ENCODE measurements at places on chromosomes 12 and 14.

DNA sequence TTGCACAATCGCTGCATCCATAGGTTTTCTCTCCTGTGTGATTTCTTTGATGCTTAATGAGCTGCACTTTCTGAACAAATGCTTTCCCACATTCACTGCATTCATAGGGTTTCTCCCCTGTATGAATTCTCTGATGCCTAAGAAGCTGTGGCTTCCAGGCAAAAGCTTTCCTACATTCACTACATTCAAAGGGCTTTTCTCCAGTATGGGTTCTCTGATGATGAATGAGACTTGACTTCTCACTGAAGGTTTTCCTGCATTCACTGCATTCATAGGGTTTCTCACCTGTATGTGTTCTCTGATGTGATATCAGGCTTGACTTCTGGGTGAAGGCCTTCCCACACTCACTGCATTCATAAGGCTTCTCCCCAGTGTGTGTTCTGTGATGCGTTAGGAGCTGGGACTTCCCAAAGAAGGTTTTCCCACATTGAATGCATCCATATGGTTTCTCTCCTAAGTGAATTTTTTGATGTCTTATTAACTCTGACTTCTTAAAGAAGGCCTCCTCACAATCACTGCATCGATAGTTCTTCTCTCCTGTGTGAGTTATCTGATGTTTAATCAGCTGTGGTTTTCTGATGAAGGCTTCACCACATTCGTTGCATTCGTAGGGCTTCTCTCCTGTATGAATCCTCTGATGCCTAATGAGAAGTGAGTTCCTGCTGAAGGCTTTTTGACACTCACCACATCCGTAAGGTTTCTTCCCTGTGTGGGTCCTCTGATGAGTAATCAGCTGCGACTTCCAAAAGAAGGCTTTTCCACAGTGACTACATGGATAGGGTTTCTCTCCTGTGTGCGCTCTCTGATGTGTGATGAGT is 30.3 kb downstream of the ZNF605 start:
- DNase-seq, result no peak

- no peak for DNase-seq
Observed at GRCh38 chr12:67647181-67647798, 1.3 kb upstream of the DYRK2 start.

DNA sequence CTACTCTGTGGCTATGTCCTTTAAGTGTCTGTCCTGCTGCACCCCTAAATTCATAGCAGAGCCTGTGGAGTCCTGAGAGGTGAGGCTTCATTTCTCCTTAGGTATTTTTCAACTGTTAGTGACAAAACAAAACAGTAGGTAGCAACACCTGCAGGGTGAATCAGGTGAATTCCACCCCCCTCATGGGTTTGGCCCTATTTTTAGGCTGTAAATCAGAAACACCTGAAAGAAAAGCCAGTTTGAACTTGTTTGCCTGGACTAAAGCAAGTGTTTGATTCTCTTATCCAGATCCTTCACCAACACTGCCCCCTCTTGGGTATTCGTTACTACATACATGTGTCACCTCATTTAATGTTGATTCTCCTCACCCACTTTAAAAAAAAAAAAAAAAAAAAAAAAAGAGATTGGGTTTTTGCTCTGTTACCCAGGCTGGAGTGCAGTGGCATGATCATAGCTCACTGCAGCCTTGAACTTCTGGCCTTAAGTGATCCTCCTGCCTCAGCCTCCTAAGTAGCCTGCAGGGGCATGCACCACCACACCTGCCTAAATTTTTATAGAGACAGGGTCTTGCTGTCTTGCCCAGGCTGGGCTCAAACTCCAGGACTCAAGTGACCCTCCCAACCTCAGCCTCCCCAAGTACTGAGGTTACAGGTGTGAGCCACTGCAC is 10.3 kb downstream of the TBPL2 start:
- DNase-seq, result no peak

DNA sequence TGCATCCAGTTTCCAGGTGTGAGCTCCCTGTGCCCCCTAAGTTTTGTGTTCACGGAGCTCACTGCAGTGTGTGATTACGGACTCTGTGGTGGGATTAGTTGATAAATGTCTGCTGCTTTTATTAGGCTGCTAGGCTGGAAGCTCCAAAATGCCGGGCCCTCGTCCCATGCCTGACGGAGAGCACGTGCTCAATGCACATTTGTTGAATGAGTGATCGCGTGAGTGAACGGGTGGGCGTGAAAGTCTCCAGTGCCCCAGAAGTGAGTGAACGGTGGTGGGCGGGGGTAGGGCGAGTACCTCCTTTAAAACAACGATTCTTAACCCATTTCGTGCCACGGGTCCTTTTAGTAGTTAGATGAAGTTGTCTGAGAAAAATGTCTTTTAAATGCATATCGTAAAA is 175.5 kb downstream of the AACS start:
- no peak for DNase-seq

- no peak for DNase-seq
Observed at GRCh38 chr14:54742492-54743350, 159.9 kb downstream of the GCH1 start.

DNA sequence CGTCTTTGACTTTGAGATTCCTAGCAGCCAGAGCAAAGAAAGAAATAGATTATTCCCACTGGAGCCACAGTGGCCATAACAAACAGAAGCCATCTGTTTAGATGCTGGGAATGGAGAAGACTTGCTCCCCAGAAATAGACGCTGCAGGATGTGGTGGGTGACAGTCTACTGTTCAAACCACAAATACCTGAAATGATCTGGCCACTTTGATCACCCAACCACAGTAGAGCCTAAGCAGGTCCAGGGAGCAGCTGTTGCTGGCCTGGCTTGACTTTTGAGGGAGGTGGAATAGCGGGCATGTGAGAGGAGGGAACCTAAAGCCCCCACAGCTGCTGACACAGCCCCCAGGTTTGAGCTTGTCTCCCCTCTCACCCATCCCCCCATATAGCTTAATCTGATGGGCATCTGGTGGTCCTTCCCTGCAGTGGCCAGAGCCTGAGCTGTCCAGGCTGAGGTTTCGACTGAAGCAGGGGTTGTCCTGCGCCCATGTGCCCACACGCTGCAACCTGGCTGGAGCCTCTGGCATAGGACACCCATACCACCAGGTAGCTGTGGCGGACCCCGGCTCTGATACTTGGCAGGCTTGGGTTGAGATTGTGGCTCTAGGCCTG is 38.7 kb downstream of the SH2B3 start:
- no peak for DNase-seq

DNA sequence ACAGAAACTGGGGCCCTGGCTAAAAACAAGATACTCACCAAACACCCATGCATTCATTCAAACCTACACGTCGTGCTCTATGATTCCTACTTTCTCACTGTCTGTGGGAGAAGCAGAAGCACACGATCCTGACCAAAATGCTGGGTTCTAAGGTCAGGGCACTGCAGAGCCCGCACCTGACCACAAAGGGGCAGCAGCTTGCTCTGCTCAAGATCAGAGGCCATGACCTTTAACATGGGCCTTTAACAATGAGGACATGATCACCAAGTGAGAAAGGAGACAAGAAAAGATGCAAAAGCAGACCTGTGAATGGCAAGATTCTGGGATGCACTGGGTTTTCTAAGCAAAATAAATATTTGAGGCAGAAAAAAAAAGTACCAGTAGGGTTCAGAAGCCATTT is 40.1 kb upstream of the VPS33A start:
- no peak for DNase-seq

- DNase-seq, result peak; percentile 48
Observed at GRCh38 chr12:120534703-120535655, 823 bp downstream of the RNF10 start.

- DNase-seq, result no peak
Observed at GRCh38 chr12:607541-608001, 55.7 kb downstream of the NINJ2 start.

- no peak for DNase-seq
Observed at GRCh38 chr12:131883521-131883900, 10.9 kb upstream of the ULK1 start.

- DNase-seq, result no peak
Observed at GRCh38 chr14:62251237-62251636, 489.0 kb downstream of the SNAPC1 start.

DNA sequence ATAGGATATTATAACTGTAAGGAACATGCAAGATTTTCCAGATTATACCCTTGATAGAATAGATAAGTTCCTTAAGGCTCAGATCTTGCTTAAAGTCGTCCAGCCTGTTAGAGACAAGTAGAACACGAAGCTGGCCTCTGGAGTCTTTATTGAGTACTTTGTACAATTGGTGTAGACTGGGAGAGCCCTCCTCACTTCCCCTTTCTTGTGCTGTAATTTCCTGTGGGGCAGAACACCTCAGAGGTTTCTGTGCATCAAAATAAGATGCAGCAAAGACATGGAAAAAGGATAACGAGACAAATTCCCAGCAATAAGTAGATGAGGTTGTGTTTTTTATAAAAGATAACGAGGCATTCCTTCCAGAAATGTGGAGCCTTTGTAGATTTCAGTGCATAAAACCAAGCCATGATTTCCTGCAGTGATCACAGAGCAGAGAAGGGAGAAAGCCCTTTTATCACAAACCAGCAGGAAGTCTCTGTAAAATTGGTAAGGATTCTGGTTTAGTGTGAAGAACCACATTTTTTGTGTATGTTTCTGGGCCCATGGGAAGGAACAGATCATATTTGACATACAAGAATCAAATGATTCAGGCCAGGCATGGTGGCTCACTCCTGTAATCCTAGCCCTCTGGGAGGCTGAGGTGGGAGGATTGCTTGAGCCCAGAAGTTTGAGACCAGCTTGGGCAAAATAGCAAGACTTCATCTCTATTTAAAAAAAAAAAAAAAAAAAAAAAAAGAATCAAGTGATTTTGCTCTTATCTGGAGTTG is 18.0 kb downstream of the GPRC5A start:
- no peak for DNase-seq

DNA sequence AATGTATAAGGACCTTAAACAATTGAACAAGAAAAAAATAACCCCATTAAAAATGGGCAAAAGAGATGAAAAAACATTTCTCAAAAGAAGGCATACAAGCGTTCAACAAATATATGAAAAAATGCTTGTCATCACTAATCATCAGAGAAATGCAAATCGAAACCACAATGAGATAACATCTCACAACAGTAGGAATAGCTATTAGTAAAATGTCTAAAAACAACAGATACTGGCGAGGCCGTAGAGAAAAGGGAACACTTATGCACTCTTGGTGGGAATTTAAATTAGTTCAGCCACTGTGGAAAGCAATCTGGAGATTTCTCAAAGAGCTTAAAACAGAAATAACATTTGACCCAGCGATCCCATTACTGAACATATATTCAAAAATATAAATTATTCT is 769.8 kb upstream of the MGAT4C start:
- DNase-seq, result no peak

- DNase-seq, result no peak
Observed at GRCh38 chr12:63068857-63069442, 82.1 kb downstream of the AVPR1A start.

DNA sequence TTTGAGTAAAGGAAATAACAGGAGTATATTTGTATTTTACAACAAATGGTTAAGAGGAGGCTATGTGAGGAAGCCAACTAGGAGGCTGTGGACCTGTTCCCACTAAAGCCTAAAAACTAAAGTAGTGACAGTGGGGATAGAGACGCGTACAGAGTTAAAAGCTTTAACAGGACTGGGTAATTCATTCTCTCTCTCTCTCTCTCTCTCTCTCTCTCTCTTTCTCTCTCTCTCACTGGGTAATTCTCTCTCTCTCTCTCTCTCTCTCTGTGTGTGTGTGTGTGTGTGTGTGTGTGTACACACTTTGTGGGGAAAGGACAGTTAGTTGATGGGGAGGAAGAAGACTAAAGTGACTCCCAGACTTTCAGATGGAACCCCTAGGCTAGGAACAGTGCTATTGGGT is 16.3 kb downstream of the ERC1 start:
- DNase-seq, result no peak

- no peak for DNase-seq
Observed at GRCh38 chr14:59132796-59133494, 55.5 kb upstream of the DAAM1 start.

DNA sequence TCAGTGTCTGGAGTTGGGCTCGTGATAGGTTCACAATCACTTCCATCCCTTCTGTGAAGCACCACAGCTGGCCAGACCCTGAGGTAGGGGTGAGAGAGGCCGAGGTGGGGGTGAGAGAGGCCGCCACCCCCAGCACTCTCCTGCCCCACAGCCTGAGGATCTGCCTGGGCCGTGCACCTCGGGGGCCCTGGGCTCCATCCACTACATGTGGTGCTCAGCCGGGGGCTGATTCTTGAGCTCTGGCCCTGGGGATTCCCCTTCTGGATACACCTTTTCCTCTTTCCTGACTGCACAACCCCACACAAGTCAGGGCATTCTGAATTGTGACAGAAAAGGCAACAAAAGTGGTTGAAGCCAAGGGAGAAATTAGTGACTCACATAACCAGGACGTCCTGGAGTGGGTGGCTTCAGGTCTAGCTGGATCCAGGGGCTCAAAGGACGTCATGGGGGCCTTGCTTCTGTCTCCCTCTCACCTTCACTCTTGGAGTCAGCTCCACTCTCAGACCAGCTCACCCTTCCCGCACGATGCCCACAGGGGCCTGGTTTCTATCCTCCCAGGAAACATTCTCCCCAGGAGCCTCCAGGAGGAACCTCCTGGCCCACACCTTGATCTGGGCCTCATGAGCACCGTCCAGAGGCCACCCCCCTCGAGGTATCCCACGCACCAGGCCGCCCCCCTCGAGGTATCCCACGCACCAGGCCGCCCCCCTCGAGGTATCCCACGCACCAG is 12.1 kb upstream of the FBRSL1 start:
- DNase-seq, result no peak

- no peak for DNase-seq
Observed at GRCh38 chr12:52032446-52032803, 18.8 kb upstream of the NR4A1 start.

DNA sequence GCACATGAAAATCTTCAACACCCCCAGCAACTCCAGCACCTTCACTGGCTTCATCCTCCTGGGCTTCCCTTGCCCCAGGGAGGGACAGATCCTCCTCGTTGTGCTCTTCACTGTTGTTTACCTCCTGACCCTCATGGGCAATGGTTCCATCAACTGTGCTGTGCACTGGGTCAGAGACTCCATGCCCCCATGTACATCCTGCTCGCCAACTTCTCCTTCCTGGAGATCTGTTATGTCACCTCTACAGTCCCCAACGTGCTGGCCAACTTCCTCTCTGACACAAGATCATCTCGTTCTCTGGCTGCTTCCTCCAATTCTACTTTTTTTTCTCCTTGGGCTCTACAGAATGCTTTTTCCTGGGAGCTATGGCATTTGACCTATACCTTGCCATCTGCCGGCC is 11.5 kb upstream of the OR11G2 start:
- no peak for DNase-seq
